ENCODE measurements at places on chromosomes 16 and 17.
A peak's percentile ranks its signal among the peaks of the same experiment; 100 is the strongest.

GRCh38 chr16:86490859-86491639, 19.3 kb upstream of the FOXF1 start:
- no peak for DNase-seq

DNA sequence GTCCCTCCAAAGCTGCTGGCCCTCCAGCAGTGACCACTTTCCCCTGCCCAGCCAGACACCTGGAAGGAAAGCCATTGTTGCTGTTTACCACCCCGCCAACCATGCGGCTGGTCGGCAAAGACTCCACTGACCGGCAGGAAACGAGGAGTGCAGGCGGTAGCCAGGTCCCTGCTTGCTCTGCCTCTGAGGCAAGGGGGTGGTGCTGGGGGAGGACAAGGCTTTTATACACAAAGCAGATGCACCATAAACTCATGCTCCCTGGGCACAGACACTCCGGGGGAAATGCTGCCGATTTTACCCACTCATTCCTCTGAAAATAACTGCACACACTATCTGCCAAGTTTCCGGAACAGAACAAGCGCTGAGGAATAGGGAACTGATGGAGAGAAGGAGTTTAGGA, 62.8 kb upstream of the GRIN2A start:
- DNase-seq, result no peak

GRCh38 chr17:12089809-12090384, 69.2 kb downstream of the MAP2K4 start:
- DNase-seq, result no peak

DNA sequence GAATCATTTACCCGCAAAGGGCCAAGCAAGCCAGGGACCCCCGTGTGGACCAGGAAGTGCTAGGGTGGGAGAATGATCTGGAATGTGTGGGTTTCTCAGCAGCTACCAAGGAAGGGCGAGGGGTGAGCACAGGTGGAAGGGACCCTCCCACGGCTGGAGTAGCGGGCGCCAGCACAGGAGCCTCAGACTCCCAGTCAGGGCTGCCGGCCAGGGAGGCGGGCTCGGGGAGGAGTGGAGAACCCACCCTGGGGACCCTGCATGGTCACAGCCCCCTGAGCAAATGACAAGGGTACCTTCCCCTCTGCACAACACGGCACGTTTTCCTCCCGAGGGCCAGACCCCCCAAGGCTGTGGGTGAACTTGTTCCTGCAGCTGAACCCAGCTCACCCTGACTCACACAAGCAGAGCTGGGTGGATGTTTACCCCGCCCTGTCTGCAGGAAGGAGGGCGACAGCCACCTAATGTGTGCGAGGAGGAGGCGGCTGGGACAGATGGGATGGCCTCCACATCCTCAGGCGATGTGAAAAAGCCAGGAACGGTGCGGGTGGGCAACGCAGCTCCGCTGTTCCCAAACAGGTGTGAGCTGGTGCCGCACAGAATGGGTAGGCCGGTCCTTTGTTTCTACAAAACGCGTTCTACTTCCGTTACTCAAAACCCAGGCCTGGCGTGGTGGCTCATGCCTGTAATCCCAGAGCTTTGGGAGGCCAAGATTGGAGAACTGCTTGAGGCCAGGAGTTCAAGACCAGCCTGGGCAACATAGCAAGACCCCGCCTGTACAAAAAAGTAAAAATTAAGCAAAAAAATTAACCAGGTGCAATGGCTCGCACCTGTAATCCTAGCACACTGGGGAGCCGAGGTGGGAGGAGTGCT, 6.2 kb downstream of the ECI1 start:
- DNase-seq, result no peak

DNA sequence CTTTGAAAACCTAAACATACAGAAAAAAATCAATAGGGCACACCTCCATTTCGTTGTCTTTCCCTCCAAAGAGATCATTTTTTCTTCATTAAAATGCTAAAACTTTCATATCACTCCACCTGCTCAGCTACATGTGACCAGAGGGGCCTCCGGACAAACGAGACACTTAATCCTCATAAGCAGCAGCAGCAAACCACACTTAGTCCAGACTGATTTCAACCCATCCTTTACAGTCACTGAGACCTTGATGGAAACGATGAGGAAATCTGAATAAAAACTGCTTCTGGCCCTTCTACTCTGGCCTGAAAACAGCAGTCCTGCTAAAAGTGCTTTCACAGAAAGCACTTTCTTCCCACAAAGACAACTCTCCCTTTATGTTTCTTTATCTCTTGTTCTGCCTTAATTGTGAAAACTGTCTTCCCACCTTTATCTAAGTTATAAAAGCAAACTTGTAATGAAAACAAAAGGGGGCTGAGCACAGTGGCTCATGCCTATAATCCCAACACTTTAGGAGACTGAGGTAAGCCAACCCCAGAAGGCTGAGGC, 4.6 kb downstream of the ANKRD11 start:
- DNase-seq, result no peak

DNA sequence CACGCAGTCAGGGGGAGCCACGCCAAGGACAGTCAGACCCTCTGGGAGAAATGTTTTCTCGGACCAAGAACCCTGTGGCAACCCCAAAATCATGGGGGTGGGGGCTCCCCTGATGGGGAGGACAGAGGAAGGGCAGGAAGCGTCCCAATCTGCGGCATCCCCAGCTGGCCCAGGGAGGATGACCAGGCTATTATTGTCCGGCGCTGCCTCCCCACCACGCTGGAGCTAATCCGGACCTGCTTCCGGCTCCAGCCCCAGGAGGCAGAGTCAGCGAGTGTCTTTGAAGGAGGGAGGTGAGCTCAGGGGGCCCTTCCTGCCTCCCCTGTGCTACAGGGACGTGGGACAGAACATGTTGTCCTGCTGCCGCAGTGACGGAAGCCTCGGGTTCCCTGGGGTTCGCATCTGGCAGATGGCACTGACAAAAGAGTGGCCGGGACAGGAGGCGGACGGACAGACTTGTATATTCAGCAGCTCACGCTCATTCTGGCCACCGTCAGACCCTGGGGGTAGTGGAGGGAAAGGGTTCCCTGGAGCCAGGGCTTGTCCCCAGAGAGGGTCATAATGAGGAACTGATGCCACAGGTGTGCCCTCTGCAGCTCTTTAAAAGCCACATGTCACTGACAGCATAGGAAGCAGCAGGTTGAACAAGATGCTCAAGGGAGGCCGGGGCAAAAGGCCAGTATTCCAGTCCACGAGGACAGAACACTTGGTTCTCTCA, 54.3 kb upstream of the CDC42EP4 start:
- DNase-seq, result no peak

DNA sequence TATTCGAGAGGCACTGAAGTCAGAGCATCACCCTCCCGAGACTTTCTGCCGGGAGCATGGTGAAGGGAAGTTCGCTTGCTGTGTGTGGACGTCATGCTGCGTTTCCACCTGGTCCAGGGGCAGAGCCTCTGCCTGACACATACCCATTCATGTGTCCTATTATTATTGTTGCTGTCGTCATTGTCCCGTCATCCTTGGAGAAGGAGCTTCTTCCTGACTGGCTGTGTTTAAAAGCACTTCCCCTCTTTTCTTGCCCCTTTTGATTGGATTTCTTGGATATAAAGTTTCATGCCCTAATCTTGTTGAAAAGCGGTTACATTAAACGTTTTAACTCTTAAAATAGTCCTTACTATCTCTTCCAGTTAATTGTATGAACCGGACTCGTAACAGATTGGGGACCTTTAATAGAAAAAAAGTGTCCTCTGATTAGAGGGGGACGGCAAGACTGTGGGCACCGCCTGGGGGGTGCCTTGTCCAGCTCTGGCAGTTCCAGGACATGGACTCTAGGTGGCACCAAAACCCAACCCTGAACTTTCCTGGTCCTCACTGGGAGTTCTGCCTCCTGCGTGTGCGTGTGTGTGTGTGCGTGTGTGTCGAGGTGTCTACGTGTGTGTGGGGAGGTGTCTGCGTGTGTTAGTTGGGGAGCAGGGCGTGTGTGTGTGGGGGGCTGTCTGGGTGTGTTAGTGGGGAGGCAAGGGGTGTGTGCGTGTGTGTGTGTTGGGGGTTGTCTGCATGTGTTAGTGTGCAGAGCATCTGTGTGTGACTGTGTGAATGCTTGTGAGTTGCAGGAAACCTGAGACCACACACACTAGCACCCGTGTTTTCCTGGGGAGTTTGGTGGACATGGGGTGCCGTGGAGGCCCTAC, 133.3 kb upstream of the CIBAR2 start:
- peak; percentile 75 for DNase-seq

Data from DMS 273 treated with DMSO at 0.1 percent for 48 hours (cell line).